ENCODE measurements at places on chromosomes 7 and 10. TPM values are rescaled to one million over a fixed set of nuclear protein-coding genes. Genes with fewer than 3 reads are reported as not detected.

GRCh38 chr10:64365663-64366062 is 844.5 kb downstream of the REEP3 start:
- DNase-seq = no peak
- no peak overlapping the region for H3K27ac ChIP-seq
- H3K4me3 ChIP-seq = no peak overlapping the region
- H3K36me3 ChIP-seq = no peaks in the 10 kb centered on the region

The SLC26A4 gene
- polyA plus RNA-seq = 0.28 TPM

The FAM25A gene
- polyA plus RNA-seq = not detected

GRCh38 chr10:80468806-80469421 is 14.8 kb downstream of the TSPAN14 start:
- H3K36me3 ChIP-seq = peaks cover 33% of the 10 kb centered on the region
- no peak for DNase-seq
- peaks cover 26% of the 10 kb centered on the region for H3K4me1 ChIP-seq
- H3K4me3 ChIP-seq = no peak overlapping the region
- H3K27ac ChIP-seq = no peak overlapping the region

DNA sequence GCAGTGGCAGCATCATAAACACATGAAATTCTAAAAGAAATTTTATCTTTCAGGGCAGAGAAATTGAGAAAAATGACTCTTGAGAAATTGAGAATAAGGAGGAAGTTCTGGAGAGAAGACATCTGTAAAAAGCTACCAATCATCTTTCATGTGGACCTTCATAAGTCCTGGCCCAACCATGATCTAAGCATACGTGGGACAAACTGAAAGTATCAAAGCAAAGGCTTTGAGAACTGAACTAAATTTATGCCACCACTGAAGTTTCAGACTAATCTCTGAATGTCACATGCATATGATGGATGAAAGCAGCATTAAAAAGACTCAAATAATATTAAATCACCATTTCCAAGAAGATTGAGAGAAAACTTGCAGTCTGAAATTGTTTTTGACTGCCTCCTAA is 1502.8 kb upstream of the LRRTM3 start:
- H3K36me3 ChIP-seq = no peaks in the 10 kb centered on the region
- no peak overlapping the region for H3K27ac ChIP-seq
- H3K27me3 ChIP-seq = no peaks in the 10 kb centered on the region
- DNase-seq = no peak
- H3K4me1 ChIP-seq = no peaks in the 10 kb centered on the region

GRCh38 chr10:86642499-86642898 is 11.8 kb upstream of the OPN4 start:
- no peaks in the 10 kb centered on the region for H3K4me1 ChIP-seq
- no peak overlapping the region for H3K4me3 ChIP-seq
- H3K27me3 ChIP-seq = no peaks in the 10 kb centered on the region

- H3K36me3 ChIP-seq = no peaks in the 10 kb centered on the region
- H3K4me3 ChIP-seq = no peak overlapping the region
- H3K4me1 ChIP-seq = no peaks in the 10 kb centered on the region
- DNase-seq = peak; percentile 46
- H3K27ac ChIP-seq = no peak overlapping the region
Observed at GRCh38 chr7:129066290-129067131, 11.6 kb upstream of the TNPO3 start.

The CABCOCO1 gene
- polyA plus RNA-seq = 1.8 TPM

The INSYN2A gene
- polyA plus RNA-seq = 0.57 TPM

The MDH2 gene
- polyA plus RNA-seq = 166 TPM

DNA sequence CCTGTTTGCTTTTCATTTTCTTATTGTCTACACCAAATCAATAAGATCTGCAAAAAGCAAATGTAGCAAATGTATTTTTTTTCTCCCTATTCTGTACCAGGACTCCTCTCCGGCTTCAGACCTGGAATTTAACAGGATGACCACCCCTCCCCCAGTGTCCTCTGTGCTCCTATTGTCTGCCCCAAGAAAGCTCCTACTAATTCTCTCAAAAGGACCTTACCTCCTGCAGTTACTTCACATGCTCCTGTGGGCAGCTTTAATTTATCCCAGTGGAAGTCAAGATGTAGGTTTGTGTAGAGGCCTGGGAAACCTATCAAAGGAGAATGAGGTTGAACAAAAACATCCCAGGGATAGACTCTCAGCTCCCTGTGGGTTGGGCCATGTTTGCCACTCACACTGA is 31.3 kb downstream of the PLXNA4 start:
- no peaks in the 10 kb centered on the region for H3K4me1 ChIP-seq
- H3K27ac ChIP-seq = no peak overlapping the region
- no peaks in the 10 kb centered on the region for H3K36me3 ChIP-seq

- H3K27ac ChIP-seq = no peak overlapping the region
- no peak overlapping the region for H3K4me3 ChIP-seq
- no peak for DNase-seq
- no peaks in the 10 kb centered on the region for H3K36me3 ChIP-seq
- no peaks in the 10 kb centered on the region for H3K27me3 ChIP-seq
- H3K4me1 ChIP-seq = no peaks in the 10 kb centered on the region
Observed at GRCh38 chr7:147593271-147594057, 997.1 kb upstream of the C7orf33 start.

DNA sequence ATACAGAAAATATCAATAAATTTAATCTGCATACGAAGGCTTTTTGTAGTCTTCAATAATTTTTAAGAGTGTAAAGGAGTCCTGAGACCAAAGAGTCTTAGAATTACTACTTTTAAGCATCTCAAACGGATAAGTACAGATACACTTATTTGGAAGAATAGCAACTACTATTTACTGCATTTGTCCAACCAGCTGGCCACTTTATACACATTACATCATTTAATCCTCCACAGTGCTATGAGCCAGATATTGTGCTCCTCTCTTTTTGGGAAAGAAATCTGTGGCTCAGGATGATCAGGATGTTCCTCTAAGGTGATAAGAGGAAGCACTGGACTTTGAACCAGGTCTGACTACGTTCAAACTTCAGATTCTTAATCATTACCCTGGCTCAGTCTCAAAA is 588.6 kb upstream of the LRRTM3 start:
- H3K4me1 ChIP-seq = no peaks in the 10 kb centered on the region
- no peak overlapping the region for H3K4me3 ChIP-seq
- no peaks in the 10 kb centered on the region for H3K27me3 ChIP-seq
- no peaks in the 10 kb centered on the region for H3K36me3 ChIP-seq
- H3K27ac ChIP-seq = no peak overlapping the region

Data from large intestine (tissue), 12 donors.